ENCODE measurements at places on chromosomes 13 and 19.

DNA sequence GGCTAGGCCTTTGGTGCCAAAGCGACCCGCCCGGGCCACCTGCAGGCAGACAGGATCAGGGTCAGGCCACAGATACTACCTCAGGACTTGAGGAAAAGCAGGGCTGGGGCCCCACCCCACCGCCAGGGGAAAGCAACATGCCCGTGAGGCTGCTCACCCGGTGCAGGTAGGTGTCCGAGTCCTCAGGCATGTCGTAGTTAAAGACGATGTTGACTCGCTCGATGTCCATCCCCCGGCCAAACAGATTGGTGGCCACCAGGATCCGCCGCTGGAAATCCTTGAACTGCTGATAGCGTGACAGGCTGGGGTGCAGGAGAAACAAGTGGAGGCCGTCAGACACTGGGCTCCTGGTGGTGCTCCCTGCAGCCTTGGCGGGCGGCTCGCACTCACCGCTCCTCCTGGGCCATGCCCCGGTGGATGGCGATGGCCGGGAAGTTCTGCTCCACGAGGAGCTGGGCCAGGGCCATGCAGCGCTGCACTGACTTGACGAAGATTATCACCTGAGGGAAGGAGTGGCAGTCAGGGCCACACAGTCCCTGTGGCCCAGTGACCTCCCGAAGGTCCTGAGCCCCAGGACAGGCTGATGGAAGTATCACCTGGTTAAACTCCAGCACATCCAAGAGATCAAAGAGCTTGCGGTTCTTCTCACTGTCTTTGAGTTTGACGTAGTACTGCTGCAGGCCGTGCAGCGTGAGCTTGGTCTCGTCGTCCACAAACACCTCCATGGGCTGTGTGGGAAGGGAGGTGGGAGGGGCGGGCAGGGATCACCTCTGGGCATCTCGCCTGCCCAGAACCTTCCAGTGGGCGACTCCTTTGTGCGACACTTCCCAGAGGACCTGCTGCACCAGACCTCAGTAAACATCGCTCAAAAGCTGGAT, 9.8 kb downstream of the DDX39A start:
- peak; percentile 12 for DNase-seq

- no peak for DNase-seq
Measured at GRCh38 chr13:100962585-100962984, 288.0 kb upstream of the TMTC4 start.

- DNase-seq, result no peak
Measured at GRCh38 chr19:44303320-44303719, 1.5 kb downstream of the ZNF235 start.

DNA sequence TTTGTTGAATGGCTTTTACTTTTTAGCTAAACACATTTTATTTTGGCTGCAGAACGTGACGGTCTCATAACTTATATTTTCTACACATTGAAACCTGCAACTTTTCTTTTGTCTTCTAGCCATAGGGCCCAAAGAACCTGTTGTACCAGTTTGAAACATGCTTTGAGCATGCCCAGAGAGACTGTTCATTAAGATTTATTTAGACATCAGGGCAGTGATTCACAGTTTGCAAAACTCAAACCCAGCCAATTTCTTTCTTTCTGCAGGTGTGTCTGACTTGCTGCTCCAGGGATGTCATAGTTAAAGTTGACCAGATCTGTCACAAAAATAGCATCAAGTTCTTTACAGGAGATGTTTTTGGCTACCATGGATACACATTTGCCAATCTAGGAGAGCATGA, 22.0 kb downstream of the SAE1 start:
- DNase-seq, result no peak

DNA sequence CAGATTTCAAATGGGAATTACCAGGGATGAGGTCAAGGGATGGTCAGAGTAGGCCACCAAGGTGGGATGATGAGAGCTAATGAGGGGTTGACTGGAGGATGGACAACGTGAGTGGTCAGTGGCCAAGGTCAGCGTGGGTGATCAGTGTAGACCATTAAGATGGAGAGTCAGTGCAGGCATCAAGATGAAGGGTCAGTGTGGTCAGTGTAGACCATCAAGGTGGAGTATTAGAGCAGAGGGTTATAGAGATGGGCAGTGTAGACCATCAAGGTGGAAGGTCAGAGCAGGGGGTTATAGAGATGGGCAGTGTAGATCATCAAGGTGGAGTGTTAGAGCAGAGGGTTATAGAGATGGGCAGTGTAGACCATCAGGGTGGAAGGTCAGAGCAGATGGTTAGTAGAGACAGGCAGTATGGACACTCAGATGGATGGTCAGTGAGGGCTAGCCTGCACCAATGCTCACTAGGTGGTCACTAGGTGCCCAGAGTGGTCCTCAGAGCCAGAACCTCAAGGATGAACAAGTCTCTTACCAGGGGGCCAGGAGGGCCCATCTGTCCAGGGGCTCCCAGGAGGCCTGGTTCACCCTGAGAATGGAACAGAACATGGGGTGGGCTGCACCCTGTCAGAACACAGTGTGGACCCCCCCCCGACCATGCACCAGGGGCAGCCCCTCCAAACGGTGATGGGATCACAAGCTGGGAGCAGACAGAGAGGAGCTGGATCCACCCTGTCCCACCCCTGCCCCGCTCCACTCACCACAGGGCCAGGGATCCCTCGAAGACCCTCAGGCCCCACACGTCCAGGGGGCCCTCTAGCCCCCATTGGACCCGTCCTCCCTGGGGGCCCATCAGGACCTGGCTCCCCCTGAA, 32.7 kb upstream of the OLFM2 start:
- DNase-seq, result no peak

DNA sequence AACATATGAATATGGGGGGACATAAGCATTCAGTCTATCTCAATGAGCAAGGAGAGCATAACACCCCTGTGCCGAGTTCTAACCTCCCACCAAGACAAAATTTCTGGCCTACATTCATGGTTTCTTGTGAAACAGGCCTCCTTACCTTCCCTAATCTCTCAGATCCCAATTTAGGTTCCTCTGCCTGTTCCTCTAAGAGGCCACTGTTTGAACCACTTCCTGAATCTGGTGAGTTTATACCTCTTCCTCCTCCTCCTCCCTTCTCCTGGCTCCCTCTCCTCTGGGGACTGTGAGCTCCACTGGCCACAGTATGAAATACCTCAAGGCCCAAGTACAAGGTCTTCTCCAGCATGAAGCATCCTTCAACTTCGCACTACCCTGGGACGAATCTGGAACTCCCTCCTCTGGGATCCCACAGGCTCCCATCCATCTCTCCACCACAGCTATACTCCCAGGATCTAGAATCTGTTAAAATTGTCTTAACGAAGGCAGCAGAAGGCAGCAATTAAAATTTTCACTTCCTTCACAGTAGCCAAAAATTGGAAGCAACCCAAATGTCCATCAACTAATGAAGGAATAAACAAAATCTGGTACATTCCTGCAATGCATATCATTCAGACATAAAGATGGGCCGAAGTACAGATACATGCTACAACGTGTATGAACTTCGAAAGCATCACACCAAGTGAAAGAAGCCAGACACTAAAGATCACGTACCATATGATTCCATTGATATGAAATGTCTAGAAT, 7.8 kb upstream of the SIGLECL1 start:
- no peak for DNase-seq

- DNase-seq, result no peak
Measured at GRCh38 chr13:40970803-40971202, 48.3 kb downstream of the ELF1 start.

DNA sequence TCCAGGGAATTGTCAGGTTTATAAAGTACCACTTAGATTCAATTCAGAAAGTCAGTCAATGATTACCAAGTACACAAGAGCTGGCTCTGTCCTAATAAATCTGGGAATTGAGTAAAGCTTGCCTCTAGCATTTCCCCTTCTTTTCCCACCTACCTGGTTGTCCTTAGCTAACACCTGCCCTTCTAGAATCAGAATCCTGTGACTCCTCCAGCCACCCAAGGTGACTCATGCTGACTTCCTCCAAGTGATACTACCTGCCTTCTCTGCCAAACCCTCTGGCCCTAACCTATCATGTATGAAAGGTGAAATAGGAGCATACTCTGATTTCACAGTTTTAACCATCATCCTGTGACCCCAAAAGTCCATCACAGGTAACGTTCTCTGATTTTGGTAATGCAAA, 151.2 kb downstream of the DIAPH3 start:
- no peak for DNase-seq

DNA sequence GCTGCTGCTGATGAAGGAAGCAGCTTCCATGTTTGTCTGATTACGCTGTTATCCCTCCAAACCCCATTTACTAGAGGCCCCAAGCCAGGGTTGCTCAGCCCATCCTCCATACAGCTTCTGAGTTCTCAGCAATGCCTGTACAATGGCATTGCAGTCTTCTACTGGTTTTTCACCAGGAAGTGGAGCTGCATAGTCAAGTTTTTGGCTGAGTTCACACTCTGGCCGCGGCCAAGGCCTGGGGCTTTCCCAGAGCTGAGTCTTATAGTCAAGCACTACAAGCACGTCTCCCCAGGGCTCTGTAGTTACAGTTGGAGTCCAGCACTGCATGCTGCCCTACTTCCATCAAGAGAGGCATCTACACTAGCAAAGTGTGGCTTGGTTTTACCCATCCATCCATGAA, 182.5 kb downstream of the POU4F1 start:
- DNase-seq, result peak; percentile 15

DNA sequence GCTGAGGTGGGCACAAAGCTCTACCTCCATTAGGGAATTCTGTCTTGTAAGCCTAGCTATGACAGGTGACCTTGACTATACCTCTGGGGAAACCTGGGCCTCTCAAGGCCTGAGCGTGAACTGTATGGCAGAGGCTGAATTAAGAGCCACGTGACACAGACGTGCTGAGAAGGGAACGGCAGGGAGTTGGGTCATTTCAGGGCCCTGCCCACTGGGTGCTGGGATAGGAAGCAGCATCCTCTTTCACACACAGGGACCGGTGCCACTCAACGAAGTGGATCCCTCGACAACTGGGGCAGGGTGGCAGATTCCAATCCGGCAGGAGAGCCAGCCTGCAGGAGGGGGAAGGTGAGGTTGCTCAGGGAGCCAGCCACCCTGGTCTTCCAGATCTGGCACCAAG, 9.2 kb downstream of the ASF1B start:
- no peak for DNase-seq

- no peak for DNase-seq
Measured at GRCh38 chr19:18662972-18663732, 20.3 kb upstream of the CRTC1 start.

DNA sequence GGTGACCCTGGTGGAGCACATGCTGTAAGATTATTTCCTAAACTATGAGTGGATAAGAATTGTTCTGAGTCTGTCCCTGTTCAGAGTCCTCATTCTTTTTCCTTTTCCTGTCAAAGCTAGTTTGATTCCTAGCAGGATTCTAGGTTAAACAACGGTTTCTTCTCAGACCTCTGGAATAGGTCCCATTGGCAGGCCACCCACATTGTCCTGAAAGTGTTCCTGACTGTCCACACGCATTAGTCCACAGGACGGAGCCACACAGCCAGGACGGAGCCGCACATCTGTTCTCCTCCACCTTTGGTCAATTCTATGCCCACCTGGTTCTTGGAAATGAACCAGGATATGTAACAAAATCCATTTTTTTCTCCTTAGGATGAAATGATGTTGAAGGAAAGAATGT, 46.1 kb downstream of the ANKRD10 start:
- no peak for DNase-seq

GRCh38 chr13:64540976-64541375, 2689.2 kb downstream of the PCDH9 start:
- DNase-seq, result no peak

DNA sequence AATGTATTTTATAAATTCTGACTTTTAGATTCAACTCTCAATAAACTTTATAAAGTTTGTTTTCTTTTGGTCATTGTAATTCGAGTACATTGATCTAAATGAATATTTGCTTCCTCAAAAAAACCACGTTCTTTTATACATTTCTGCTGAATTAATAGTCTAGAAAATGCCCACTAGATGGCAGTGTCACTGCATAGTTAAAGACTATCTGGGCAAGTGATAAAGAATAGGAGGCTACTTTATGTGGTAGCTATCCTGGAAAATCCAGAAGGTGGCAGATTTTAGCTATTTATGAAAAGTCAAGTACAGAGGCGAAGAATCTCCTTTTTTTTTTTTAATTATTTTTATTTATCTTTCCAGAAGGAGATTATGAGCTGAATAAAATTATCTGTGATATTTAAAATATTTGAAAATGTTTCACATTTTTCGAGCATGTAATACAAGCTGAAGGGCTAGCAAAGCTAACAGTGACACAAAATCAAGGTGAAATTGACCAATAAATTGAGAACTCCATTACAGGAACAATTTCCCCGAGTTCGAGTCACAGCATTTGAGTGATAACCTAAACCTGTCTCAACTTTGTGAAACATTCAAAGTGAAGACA, 221.8 kb downstream of the OLFM4 start:
- DNase-seq, result peak; percentile 40

DNA sequence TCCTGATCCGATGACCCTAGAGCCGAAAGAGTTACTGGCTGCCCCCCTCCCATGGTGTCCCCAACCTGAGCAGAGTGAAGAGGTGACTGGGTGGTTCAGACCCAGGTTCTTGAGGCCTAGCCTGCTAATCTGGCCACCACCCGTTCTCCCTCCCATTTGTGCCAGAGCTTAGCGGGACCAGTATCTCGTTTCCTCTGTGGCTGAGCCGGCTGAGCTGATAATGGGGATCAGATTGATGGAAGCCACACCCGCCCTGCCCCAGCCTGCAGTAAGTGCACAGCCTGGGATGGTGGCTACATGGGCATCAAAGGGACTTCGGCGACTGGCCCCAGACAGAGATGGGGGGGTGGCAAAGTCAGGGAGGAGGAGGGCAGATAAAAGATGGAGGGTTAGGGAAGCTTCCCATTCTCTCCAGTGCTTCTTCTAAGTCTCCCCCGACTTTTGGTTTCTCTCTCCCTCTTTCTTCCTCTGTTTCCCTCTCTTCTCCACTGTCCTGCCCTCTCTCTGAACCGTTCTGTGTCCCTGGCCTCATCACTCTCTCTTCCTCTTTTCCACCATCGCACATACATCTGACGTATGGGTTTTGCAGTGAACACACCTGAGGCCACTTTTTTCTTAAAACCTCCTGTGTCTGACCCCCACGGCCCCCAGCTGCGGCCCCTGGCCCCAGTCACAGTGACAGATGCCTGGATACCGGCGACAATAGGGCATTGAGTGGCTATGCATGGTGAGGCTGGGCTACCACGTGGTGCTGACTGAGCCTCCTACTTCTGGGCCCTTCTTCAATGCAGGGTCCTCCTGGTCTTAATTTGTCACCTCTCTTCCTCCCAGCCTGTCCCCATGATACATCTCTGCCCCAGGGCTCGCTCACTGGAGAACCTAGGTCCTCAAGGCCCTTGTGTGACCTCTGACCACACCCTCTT, 2.4 kb downstream of the ELAVL3 start:
- DNase-seq, result no peak

DNA sequence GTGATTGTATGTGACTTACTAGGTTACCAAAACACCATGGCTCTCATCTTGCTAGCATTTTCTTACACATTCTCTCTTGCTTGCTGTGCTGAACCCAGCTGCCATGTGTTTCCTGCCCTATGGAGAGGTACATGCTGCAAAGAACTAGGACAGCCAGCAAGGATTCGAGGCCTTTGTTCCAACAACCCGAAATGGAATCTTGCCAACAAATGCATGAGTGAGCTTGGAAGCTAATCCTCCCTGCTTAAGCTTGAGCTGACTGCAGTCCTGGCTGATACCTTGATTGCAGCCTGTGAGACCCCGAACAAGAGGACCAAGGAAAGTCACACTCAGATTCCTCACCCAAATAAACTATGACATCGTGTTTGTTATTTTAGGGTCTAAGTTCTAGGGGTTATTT, 651.2 kb downstream of the SLITRK6 start:
- no peak for DNase-seq

- DNase-seq, result no peak
Measured at GRCh38 chr13:70022646-70023045, 85.0 kb upstream of the ATXN8OS start.
